CD4-positive, alpha-beta T cell treated with Interleukin-2 at 100 ng/mL for 4 hours (primary cell): ENCODE measurements at places on chromosomes 6 and 20.

- no peak for DNase-seq
Observed at GRCh38 chr6:119891644-119892043, 542.1 kb upstream of the MAN1A1 start.

DNA sequence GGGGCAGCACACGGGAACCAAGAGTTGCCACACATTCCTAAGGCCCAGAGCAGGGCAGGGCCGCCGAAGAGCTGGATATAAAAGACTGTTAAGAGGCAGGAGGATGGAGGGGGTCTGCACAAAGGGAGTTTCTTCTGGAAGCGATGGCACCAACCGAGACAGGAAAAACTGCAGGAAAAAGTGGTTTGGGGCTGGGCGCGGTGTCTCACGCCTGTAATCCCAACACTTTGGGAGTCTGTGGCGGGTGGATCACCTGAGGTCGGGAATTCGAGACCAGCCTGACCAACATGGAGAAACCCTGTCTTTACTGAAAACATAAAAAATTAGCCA is 41.8 kb downstream of the SSR1 start:
- DNase-seq: no peak

DNA sequence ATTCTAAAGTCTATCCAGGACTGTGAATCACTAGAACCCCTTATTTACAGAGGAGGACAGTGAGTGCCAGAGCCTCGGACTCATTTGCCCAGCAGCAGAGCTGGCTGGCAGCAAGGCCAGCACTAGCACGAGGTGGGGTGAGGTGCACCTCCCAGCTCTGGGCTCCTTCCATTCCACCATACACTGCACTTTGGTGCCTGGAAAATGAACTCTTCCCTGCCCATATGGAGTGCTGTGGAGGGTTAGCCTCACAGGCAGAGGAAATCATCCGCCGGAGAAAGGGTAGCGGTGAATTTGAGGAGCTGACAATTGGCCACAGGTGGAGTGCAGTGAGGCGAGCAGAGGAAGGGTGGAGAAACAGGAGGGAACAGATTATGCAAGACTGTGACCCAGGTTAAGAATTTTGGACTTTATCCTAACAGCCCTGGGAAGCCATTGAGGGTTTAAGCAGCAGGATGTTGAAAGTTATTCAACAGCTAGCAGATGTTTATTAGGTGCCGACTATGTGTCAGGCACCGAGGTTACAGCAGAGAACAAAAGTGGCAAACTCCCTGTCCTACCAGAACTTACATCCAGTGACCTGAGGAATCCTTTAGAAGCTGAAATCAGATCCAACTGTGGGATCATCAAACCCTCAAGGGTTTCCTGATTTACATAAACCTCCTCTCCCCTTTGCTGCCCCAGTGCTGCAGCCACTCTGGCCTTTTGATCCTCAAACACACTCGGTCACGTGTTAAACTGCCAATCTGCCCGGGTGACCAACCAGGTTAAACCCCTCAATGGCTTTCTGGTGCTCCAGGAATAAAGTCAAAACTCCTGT is 6.2 kb downstream of the TRIM26 start:
- DNase-seq: no peak

- no peak for DNase-seq
Observed at GRCh38 chr6:169224185-169224695, 29.4 kb downstream of the THBS2 start.

- no peak for DNase-seq
Observed at GRCh38 chr20:16066571-16066970, 506.7 kb downstream of the KIF16B start.

- DNase-seq: no peak
Observed at GRCh38 chr6:51116723-51117122, 298.1 kb downstream of the TFAP2B start.

DNA sequence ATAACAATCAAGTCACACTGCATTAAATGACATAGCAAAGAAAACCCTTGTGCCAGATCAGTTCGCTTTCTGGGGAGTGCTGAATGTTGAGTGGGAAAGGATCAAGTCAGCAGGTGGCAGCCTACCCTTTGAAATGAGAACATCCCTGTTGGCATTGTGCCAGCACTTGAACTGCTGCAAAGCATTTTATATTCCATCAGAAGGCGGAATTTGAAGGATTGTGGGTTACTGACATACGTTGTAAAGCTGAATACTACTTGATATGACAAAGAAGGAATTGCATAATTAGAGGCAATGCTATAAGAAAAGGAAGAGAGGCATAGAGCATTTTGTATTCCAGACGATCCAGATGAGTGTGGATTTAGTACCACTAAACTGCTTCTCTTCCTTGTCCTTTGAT is 26.5 kb downstream of the BCKDHB start:
- peak; percentile 21 for DNase-seq

- DNase-seq: no peak
Observed at GRCh38 chr20:56207656-56208055, 40.9 kb upstream of the MC3R start.

GRCh38 chr20:38836991-38837390 is 31.5 kb downstream of the PPP1R16B start:
- DNase-seq: no peak

- no peak for DNase-seq
Observed at GRCh38 chr6:111477481-111477938, 5.5 kb downstream of the REV3L start.

- no peak for DNase-seq
Observed at GRCh38 chr6:45532721-45533210, 155.0 kb upstream of the SUPT3H start.

DNA sequence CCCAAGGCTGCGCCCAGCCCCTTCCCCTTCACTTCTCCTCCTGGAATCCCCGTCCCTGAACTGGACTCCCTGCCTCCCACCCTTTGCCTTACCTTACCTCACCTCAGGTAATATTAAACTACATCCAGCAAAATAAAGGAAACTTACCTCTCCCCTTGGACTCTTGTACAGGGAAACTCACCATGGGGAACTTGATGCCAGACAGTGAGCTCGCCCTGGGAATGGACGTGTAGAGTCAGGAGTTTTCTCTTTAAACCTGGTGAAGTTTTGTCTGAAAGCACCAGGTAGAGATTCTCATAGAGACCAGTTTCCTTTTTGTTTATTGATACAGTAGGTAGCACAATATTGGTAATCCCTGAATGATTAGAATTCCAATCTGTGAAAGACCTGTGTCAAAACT is 544 bp upstream of the HLA-C start:
- peak; percentile 19 for DNase-seq

GRCh38 chr6:107633680-107634323 is 143.9 kb downstream of the SOBP start:
- DNase-seq: no peak

DNA sequence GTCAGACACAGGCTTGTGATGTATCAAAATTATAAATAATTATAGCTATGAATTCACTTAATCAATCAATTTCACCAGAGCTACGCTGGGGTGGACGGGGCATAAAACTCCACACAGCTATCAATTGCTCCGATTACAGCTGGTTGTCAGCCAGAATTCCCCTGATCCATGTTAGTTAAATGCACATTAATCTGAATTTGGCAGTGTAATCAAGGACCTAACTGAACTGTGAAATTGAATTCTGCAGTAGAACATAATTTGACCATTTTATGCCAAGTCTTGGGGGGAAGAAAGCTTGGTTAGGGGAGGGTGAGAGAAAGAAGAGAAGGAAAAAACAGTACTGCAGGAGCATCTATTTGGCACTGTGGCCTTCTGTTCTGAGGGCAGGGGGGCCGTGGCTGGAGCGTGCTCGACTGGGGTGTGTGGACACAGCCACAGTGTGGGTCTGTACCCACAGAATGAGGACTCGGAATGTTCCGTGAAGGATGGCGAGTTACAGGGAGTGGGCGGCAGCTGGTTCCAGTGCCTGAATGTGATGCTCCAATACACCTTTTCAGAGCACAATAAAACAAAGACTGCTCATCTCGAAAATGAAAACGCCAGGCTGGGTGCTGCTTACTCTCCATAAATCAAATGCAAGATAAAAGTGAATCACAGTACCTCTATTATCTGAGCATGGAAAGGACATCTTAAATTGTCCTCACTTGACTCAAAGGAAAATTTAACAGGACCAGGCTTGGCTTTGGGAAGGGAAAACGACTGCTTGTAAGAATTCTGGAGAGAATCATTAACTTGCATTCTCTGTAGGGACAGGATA is 59.2 kb downstream of the LAMP5 start:
- DNase-seq: no peak

DNA sequence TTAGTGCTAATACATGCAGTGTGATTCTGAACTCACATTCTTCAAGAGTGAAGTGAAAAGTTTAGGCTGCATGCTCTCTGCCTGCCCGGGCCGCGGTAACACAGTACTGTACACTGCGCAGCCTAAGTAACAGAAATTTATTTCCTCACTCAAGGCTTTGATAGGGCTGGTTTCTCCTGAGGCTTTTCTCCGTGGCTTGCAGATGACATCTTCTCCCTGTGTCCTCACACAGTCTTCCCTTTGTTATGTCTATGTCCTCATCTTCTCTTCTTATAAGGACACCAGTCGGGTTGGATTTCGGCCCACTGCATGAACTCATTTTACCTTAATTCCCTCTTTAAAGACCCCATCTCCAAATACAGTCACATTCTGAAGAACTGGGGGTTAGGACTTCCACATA is 51.1 kb upstream of the TMEM170B start:
- DNase-seq: no peak

GRCh38 chr6:54681987-54682386 is 164.6 kb upstream of the FAM83B start:
- DNase-seq: no peak

GRCh38 chr20:49620364-49621240 is 52.7 kb upstream of the PTGIS start:
- peak; percentile 11 for DNase-seq

DNA sequence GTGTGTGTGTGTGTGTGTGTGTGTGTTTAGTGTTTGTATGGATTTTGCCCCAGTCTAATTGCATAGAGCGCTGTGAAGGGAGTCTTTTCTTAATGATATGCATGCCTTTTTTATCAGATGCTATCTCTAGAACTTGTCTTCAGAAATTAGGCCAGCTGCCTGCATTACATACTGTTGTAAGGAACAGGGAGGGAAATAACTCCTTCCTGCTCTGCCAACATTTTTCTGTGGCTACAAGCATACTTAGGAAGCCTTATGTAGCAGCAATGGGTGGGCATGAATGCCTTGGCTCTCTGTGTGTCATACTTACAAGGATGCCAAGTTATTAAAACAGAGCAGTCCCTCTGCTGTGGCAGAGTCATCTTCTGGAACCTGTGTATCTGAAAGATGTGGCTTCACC is 8.0 kb upstream of the COL21A1 start:
- DNase-seq: no peak

GRCh38 chr6:127185437-127185995 is 67.0 kb downstream of the RSPO3 start:
- DNase-seq: no peak

DNA sequence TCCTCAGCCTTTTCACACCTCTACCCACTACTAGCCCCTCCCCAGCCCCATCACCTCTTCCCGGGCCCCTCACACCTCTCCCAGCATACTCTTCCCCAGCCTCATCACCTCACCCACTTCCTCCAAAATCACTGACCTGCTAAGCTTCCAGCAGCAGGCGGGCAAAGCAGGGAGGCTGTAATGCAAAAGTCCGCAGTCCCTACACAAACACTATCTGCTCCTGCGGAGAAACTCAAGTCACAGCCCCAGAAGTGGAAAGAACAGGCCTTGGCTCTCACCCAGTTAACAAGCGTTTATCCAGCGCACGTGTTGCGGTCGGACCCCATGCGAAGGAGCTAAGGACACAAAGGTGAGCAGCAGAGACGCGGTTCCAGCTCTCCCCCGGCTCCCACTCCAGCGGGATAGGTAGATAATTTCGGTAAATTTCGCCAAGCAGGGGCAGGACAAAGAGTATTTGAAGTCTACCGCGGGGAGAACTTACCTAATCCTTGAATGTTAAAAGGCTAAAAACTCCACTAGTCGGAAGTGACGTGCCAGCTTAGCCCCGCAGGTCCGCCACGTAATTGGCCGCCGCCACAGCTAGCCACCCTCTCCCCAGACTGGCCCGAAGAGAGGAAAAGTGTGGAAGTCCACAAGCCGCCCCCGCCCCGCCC is 728 bp upstream of the TRIM39 start:
- DNase-seq: peak; percentile 72

DNA sequence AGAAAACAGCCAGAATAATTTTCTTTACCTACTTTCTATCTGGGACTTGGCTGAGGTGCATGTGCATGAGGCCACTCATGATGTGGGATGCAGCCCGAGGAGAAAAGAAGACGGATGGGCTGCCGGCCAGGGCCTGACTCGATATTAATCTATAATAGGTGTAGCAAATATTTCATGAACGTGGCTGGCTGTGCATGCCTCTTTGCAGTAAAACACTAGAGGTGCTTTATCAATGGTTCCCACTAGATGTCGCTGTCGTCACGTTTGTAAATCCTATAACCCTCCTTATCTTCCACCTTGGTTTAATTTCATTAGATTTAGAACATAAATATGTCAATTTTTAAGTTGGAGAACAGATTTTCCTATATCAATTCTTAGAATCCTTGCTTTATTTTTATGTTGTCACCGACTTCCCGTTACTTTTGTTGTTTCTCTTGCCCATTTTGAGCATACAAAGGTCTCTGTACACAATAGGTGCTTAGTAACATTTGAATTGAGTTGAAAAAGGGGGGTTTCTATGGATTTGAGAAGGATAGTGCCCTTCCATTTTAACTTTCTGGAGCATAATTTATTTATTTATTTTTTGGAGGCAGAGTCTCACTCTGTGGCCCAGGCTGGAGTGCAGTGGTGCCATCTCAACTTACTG is 19.6 kb upstream of the FERMT1 start:
- DNase-seq: peak; percentile 55

DNA sequence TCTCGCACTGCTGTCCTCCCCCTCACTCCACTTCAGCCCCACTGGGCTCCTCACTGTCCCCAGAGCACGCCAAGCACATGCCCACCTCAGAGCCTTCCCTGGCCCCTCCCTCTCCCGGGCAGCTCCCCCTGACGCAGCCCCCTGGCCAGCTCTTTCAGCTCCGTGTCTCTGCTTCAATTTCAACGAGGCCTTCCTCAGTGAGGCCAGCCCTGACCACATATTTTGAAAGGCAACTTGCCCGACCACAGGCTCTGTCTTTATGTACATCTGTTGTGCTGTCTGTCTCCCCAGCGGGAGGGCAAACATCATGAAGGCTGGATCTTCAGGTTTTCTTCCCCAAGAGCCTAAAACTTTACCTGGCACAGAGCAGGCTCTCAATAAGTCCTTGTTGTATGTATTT is 44.6 kb downstream of the JPH2 start:
- DNase-seq: no peak

DNA sequence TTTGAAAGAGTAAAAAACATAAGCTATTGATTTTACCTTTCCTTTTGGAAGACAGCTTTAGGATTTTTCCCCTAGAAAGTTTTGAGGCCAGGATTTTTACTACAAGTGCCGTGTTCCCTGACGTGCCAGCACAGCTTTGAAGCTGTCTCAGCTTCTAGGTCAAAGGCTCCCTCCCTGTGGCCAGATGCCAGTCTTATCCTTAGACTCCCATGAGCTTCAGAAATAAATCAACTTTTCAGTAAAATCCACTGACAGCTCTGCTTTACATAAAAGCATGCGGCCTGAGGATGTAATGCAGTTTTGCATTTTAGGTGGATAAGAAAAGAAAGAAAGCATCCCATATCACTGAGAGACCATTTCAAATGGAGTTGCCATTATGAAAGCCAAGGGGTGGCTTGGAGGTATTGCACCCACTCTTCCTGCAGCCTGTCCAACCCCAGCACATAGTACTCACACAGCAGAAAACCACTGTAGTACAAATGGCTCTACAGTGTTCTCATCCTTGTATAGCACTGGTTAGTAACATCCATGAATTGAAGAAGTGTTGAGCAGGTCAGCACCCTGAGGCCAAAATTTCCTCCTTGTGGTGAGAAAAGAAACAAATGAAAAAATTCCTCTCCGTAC is 15.2 kb upstream of the ATXN1 start:
- no peak for DNase-seq

- DNase-seq: no peak
Observed at GRCh38 chr6:43738267-43738676, 31.7 kb upstream of the VEGFA start.
